CD4-positive, alpha-beta T cell treated with Interleukin-21 for 1 hour (primary cell): ENCODE measurements at places on chromosomes 2 and 18.

- DNase-seq: no peak
These were observed 43.4 kb downstream of the ZNF516 start for GRCh38 chr18:76451396-76452331.

DNA sequence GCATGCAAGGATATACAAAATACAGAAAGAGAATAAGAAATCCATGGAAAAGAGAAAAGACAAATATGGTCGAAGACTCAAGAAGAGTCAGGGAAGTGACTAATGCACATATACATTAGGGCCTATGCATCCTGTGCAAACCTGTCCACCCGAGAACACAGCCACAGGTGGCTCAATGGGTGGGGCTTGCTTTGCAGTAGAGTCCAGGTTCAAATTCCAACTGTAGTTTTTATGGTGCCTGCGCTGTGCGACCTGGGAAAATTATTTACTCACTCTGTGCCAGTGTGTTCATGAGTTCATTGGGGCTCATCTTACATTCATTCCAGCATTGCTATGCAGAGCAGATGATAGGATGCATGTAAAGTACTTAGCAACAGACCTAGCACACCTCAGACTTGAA lies 244.7 kb downstream of the CTNNA2 start:
- DNase-seq: no peak

DNA sequence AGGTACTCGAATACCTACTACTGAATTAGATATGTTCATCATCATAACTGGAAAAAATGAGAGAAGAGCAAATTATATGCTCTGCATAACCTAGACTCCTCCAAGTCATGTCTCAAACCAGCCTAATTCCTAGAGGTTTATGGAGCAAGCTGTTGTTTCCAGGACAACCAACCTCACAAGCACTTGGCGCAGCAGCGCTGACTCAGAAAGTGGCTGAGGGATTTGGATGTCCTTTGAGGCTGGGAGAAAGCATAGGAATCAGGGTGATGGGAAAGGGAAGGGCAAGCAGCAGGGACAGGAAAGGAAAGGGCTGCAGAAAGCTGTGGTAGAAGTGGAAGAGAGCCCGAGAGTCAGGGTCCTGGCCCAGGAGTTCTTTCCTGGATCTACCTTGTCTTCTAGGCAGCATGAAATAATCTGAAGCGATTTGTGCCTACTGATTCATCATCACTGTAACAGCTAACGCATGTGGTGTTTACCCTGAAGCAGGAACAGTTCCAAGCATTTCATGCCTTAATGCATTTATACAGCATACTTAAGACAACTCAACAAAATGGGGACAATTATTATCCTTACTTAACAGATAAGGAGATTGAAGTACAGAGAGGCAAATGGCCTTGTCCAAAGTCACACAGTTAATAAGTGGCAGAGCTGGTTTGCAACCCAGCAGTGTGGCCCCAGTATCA lies 3.7 kb downstream of the PLEK start:
- no peak for DNase-seq

DNA sequence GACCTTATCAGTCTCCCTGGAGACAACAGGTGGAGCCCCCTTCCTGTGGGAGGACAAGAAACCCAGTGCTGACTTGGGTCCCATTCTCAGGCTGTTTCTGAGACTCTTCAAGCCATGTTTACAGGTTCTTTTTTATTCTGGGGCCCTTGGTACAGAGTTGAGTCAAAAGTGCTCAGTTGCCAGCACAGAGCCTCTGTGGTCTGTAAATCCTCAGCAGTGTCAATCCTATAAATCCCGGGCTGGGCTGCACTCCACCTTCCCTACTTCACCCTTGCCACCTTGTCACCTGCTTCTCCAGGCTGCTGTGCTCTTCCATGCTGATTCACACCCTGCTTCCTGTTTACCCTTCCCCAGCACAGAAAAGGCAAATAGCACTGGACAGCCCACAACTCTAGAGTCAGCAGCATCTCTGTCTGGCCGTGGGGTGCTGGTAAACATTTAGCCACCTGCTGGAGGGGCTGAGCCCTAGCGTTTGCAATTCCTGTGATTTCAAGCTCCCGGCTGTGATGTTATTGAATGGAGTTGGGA lies 74.7 kb downstream of the TNFRSF11A start:
- no peak for DNase-seq

DNA sequence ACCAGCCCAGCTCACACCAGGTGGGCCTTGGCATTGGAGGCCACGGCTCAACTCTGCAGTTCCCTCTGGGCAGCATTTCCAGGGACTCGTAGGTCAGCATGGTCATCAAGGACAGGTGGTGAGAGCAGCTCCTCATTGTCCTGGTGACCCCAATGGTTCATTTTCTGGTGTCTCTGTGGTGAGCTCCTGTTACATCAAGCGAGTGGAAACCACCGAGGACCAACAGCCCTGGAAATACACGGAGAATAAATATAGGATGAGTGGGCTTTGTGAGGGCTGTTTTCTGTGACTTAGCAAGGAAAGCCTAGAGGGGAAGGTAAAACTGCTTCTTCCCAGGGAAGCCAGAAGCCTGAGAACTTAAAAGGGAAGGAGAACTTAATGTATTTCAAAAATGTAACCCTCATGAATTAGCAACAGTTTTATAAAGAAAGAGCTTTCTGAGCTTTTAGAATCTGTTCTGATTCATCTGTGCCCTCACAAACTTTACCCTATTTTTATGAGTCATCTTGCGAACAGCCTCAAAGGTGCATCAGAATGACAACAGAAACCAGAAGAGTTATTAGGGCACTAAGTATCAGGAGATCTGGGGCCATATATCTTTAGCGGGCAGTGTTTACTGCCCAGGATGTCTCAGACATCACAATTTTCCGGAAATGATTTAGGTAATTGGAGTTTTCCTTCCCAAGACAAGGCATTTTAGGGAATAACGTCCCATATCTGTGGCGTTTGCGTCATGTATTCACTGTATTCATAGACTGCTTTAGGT lies 18.7 kb downstream of the C2orf92 start:
- no peak for DNase-seq

DNA sequence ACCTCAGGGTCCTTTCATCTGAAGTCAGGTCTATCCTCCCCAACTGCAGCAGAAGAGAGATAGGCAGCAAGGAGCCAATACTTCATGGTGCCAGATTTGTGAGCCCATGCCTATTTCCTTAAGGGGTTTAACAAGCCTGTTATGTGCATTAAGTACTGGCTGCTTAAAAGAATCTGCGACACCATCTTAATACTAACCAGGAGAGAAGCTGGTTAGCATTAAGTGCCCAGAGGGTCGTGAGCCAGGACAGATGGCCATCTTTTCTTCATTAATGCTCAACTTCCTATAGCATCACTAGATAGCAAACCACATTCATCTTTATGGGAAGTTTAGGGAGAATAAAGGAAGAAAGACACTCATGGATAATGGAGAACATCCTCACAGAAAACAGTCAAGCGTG lies 289.1 kb downstream of the ETAA1 start:
- no peak for DNase-seq

DNA sequence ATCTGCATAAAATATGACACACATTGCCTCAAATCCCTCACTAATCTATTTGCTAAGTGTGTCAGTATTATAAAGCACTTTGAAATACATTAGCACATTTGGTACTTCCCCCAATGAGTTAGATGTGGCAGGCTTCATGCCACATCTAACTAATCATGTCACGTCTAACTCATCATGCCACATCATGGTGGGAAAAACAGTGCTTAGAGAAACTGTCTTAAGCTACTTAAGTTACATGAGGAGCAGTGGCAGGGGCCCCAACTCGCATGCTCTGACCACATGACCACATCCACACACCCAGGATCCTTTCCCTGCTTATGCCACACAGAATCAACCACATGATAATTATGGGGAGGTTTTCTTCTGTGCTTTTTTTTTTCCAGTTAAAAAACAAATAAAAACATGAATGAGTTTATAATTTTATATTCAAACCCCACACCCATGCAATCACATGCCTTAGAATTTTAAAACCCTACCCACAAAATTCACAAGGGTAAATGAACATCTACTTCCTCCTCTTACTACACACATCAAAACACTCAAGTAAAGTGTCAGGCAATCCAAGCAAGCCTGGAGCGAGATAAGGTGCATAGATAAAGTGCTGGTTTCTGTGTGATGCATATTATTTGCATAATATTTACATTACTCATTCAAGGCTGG lies 1.6 kb downstream of the ABCA12 start:
- DNase-seq: no peak

- peak; percentile 85 for DNase-seq
These were observed 61.6 kb downstream of the ST3GAL5 start for GRCh38 chr2:85826990-85827878.

DNA sequence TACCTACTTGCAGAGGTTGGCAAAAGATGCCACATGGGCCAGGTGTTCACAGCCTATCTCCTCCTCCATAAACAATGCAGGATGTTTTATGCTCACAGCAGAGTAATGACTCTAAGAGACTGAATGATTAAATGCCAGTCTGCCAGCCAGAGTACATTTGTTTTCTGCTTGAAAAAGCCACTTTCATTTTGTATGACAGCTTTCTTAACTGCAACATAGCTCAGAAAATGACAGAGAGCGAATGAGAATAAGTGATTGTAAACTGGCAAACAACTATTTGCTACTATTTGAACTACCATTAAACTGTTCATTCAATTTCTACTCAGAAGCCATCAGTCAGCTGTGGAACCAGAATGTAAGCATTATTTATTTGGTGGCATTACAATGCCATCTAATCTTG lies 50.6 kb upstream of the DCC start:
- no peak for DNase-seq

GRCh38 chr2:88600038-88600465 lies 27.2 kb downstream of the EIF2AK3 start:
- DNase-seq: peak; percentile 77

- DNase-seq: no peak
These were observed 55.6 kb upstream of the FAM124B start for GRCh38 chr2:224457408-224458096.

DNA sequence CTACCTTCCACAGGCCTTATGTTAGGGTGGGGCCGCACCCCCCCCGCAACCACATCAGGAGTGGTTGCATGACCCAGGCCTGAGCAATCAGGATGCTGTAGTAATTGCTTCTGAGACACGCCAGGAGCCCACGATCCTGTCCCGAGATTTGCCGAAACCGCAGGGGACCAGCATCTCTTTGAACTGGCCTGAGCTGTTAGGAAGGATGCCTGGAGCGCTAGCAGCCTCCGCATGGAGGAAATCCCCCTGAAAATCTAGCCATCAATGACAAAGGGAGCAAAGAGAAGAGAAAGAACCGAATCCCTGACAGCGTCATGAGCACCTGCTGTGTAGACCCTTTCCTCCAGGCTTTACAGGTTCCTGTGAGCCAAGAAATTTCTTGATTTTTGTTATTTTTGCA lies 8.7 kb upstream of the TEX44 start:
- no peak for DNase-seq

- no peak for DNase-seq
These were observed 296.8 kb upstream of the ZNF521 start for GRCh38 chr18:25648716-25649260.

DNA sequence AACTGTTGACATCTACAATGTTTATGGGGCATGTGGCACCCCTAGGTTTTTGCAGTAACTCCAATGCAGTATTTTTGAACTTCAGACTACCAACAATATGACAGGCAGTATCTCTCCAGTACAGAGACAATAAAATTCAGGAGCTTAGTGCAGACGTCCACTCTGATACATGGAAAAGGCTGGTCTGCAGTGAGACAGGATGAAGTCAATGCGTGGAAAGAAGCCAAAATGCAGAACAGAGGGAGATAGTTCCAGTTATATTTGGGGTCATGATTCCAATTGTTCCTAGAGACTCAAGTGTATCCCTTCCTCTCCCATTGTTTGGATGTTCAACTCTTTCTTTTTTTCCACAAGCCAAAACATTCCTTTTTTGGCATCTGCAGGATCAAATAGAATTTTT lies 18.7 kb upstream of the SMAD2 start:
- no peak for DNase-seq

DNA sequence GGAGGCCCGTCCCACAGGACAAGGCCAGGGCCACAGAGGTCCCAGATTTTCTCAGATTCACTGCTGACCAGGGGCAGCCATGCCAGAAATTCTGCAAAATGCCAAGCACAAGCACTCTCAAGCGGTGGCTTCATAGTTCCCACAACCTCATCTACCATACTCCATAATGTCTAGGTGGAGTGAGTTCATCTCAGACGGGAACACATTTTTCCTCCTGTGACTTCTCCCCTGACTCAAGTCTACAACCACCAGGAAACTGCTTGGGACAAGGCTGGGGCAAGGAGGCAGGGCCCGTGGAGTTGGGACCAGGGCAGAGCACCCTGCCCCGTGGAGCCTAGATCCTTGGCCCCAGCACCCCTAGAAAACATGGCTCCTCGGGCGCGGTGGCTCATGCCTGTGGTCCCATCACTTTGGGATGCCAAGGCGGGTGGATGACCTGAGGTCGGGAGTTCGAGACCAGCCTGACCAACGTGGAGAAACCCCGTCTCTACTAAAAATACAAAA lies 150.7 kb upstream of the HAAO start:
- no peak for DNase-seq

DNA sequence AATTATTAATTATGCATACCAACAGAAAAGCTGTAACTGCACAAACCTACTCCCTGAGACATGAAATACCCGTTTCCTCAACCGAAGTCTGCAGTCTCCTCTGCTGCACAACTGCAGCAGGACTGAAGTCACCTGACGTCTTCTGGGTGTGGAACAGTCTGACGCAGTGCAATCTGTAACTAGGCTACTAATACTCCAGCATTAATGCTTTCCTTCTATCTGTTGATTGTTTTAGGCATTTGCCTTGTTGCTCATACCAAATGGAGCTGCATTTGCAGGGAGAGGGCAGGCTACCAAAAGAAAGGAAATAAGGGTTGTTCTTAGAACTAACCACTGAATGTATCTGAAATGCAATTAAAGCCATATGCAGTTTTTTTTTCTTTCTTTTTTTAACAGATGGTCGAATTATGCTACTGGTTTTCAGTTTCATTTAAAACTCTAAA lies 40.1 kb downstream of the RTN4 start:
- DNase-seq: peak; percentile 67

- DNase-seq: no peak
These were observed 5.8 kb upstream of the GBX2 start for GRCh38 chr2:236173729-236174607.

GRCh38 chr18:79402977-79403722 lies 7.4 kb downstream of the NFATC1 start:
- peak; percentile 51 for DNase-seq

GRCh38 chr2:235946590-235946989 lies 221.6 kb downstream of the GBX2 start:
- DNase-seq: no peak

GRCh38 chr2:161199912-161200701 lies 39.9 kb downstream of the TANK start:
- no peak for DNase-seq
